ENCODE measurements at places on chromosomes 5 and 9. TPM values are rescaled to one million over a fixed set of nuclear protein-coding genes. Genes with fewer than 3 reads are reported as not detected.

Gene PRDM9
- total RNA-seq, result not detected

- H3K4me1 ChIP-seq, result no peaks in the 10 kb centered on the region
- no peak overlapping the region for H3K4me3 ChIP-seq
- no peak overlapping the region for H3K27ac ChIP-seq
- DNase-seq, result no peak
Measured at GRCh38 chr9:87187656-87188055, 240.3 kb upstream of the GAS1 start.

DNA sequence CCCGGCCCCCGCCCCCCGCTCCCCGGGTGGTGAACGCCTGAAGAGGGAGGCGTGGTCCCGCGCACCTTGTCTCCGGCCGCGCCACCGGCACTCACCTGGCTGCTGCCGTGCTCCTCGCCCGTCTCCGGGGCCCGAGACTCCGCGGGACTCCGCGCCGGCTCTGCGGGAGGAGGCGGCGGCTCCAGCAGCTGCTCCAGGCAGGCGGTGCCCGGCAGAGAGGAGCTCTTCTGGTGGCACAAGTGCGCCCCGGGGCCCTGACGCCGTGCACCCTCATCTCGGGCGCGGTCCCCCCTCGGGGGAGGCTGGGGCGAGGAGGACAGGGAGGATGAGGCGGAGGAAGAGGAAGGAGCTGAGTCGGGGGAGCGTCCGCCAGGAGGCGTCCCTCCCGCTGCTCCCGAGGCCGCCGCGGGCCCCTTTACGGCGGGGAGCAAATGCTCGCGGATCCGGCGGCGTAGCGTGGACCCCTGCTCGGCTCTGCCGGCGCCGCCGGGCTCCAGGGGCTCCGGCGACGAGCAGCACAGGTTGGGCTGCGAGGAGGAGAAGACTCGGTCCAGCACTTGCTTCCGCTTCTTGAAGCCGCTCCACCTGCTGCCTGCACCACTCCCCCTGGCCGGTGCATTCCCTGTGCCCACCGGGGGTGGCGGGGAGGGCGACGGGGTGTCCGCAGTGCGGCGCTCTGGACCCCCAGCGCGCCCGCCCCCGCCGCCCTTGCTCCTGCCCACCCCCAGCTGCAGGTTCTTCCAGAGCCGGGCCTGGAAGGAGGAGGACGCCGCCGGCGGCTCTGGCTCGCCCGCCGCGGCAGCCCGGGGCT lies 928 bp downstream of the MCTP1 start:
- peaks cover 7% of the 10 kb centered on the region for H3K4me1 ChIP-seq
- peaks cover 2% of the 10 kb centered on the region for H3K27me3 ChIP-seq
- no peaks in the 10 kb centered on the region for H3K36me3 ChIP-seq
- DNase-seq, result no peak
- H3K4me3 ChIP-seq, result peak overlapping the region; percentile 47

GRCh38 chr9:122929796-122930354 lies 1.4 kb downstream of the ZBTB26 start:
- no peaks in the 10 kb centered on the region for H3K27me3 ChIP-seq
- no peak for DNase-seq
- H3K36me3 ChIP-seq, result no peaks in the 10 kb centered on the region
- no peak overlapping the region for H3K27ac ChIP-seq
- H3K4me3 ChIP-seq, result peak overlapping the region; percentile 85

GRCh38 chr9:6230037-6230780 lies 14.6 kb downstream of the IL33 start:
- DNase-seq, result no peak
- peaks cover 1% of the 10 kb centered on the region for H3K27me3 ChIP-seq
- H3K4me1 ChIP-seq, result no peaks in the 10 kb centered on the region
- no peaks in the 10 kb centered on the region for H3K36me3 ChIP-seq
- no peak overlapping the region for H3K4me3 ChIP-seq
- no peak overlapping the region for H3K27ac ChIP-seq

All from HepG2 (cell line).